ENCODE measurements at places on chromosomes 5 and 9. TPM values are rescaled to one million over a fixed set of nuclear protein-coding genes. Genes with fewer than 3 reads are reported as not detected.
A peak's percentile ranks its signal among the peaks of the same experiment; 100 is the strongest.

Gene ROR2
- 1.6 TPM for total RNA-seq

GRCh38 chr5:150114102-150114641 lies 27.8 kb upstream of the CSF1R start:
- DNase-seq, result no peak

- DNase-seq, result no peak
Observed at GRCh38 chr9:36153746-36154145, 15.4 kb upstream of the CCIN start.

DNA sequence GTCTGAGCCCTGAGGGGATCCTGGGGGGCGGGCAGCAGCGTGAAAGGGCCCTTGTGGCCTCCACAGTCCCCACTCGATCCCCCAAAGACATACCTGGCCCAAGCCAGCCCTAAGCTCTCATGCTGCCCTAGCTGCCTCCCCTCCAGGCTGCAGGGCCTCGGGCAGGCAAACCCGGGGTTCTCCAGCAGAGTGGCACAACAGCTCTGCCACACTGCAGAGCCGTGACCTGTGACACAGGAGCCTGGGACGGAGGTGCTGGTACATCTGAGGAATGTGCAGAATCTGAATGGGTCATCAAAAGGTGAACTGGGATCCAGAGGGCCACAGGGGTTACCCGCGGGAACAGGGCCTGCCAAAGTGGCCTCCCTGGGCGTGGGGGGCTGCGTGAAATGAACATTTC lies 163.2 kb downstream of the DAB2IP start:
- DNase-seq, result no peak

GRCh38 chr5:135105105-135105484 lies 71.1 kb upstream of the PITX1 start:
- no peak for DNase-seq

Gene CNTNAP3
- total RNA-seq, result not detected

DNA sequence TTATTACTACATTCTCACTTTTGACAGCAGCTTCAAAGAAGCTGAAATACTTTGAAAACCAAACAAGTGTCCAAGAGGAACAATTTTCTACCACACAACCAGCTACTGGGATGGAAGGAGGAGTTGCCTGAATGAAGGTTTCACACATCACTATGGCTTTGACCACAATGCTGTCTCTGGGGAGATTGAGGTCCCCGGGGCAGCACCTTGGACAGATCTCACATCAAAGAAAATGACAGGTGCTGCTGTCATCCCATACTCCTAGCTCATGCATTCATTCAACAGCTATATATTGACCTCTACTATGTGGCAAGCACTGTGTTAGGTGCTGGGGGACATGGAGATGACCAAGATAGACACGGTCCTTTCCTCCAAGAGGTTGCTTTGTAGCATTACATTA lies 233.2 kb upstream of the RASEF start:
- no peak for DNase-seq

DNA sequence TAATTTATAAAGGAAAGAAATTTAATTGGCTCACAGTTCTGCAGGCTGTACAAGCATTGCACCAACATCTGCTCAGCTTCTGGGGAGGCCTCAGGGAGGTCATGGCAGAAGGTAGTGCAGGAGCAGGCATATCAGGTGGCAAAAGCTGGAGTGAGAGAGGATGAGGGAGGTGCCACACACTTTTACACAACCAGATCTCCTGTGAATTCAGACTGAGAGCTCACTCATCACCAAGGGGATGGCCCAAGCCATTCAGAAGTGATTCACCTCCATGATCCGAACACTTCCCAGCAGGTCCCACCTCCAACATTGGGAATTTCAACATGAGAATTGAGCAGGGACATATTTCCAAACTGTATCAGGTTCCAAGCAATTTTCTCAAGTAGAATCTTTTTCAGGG lies 84.7 kb upstream of the BRINP1 start:
- DNase-seq, result no peak

Gene PPP3R2
- not detected for total RNA-seq

GRCh38 chr9:129946246-129946995 lies 96.6 kb downstream of the FNBP1 start:
- DNase-seq, result no peak

- DNase-seq, result no peak
Observed at GRCh38 chr5:157570531-157571200, 4.9 kb downstream of the ADAM19 start.

Gene MLLT3
- 33.8 TPM for total RNA-seq

DNA sequence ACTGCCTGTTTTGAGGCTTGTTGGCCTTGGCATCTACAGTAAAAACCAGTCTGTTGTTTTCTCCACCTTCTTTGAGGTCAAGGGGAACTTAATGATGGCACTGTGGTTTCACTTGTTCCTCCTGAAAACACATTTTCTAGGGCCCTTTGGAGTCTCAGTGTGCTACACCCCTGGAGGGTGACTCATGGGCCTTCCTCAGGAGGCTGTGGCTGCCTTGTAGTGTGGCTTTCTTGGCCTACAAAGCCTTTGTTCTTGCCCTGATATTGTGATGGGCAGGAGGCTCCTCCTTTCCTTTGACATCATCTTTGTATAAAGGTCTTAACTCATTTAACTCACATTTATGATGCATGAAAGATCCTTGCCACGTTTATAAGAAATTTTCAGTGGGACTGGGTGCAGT lies 56.3 kb upstream of the GPBP1 start:
- peak; percentile 70 for DNase-seq

- no peak for DNase-seq
Observed at GRCh38 chr9:90107726-90108655, 503.2 kb downstream of the GADD45G start.

- DNase-seq, result no peak
Observed at GRCh38 chr5:83281658-83282057, 189.9 kb upstream of the VCAN start.

GRCh38 chr5:31825518-31826068 lies 186.7 kb downstream of the PDZD2 start:
- DNase-seq, result peak; percentile 5

Gene ADAMTS2
- not detected for total RNA-seq

DNA sequence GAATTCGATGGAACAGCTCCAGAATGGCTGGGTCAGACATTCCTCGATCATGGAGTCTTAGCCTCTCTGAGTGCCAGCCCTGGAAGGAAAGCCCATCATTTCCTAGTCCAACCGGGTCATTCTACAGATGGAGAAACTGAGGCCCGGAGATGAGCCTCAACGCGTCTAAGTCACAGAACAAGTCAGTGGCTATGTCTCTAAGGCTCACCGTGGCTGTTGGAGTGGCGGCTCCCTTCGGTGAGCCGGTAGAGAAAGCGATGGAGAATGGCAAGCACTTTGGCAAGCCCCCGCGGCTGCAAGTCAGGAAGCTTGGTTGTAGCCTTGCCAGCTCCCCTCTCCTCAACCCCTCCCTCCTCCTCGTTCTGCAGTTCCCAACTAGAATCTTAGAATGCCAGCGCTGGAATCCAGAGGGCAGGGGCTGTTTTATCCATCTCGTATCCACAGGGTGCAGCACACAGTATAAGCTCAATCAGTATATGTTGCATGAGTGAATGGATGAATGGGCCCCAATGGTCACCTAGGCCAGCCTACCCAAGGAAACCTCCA lies 438 bp upstream of the ARSI start:
- no peak for DNase-seq

Gene RAB14
- total RNA-seq, result 69.3 TPM

Gene SPINK1
- total RNA-seq, result not detected

Gene ADRB2
- total RNA-seq, result 0.83 TPM

Gene CAMK2A
- total RNA-seq, result not detected

- DNase-seq, result peak; percentile 58
Observed at GRCh38 chr5:146751781-146752401, 126.7 kb downstream of the PPP2R2B start.

Gene CDH6
- not detected for total RNA-seq

- no peak for DNase-seq
Observed at GRCh38 chr9:103625161-103625804, 468.8 kb upstream of the SMC2 start.

Gene OTP
- total RNA-seq, result not detected

- DNase-seq, result no peak
Observed at GRCh38 chr5:153515301-153515700, 24.8 kb downstream of the GRIA1 start.

- peak; percentile 63 for DNase-seq
Observed at GRCh38 chr5:40486437-40487275, 193.1 kb upstream of the PTGER4 start.

Gene ADAMTS13
- total RNA-seq, result 1.2 TPM

- DNase-seq, result no peak
Observed at GRCh38 chr9:95715868-95716435, 159.5 kb upstream of the ERCC6L2 start.

GRCh38 chr9:112772215-112772509 lies 21.6 kb downstream of the SNX30 start:
- no peak for DNase-seq

Gene CDH9
- not detected for total RNA-seq

- no peak for DNase-seq
Observed at GRCh38 chr9:136352682-136353081, 10.9 kb downstream of the DNLZ start.

Gene NFIB
- not detected for total RNA-seq

GRCh38 chr5:133565993-133566392 lies 46.3 kb downstream of the FSTL4 start:
- no peak for DNase-seq

Gene GHR
- total RNA-seq, result not detected

Gene GDA
- total RNA-seq, result not detected

DNA sequence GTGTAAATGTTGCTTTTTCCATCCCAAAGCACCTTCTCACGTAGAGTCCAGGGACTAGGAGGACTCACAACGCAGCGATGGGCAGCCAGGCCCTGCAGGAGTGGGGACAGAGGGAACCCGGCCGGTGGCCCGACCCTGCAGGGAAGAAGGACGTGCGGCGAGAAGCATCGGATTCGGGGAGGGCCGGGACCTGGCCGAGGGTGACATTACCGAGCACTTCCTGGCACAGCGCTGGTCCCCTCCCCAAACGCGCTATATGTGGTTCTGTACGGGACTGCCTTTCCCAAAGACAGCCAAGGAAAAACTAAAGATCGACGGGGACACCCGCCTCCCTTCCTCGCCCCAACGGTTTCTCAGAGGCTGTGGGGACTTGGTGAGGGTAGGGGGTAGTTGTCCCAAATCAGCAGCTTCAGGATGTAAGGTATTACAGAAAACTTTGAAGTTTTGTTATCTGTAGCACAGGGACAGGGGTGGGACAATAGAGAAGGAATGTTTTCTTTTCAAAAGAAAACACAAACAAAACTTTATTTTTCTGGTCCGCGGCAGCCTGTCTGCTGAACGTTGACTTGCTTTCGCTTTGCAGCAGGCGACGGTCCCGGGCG lies 887 bp upstream of the MAP3K1 start:
- no peak for DNase-seq

- no peak for DNase-seq
Observed at GRCh38 chr5:145887976-145888574, 15.3 kb upstream of the GRXCR2 start.

Gene SLC46A2
- total RNA-seq, result not detected

GRCh38 chr9:134379831-134380365 lies 53.6 kb downstream of the RXRA start:
- no peak for DNase-seq

DNA sequence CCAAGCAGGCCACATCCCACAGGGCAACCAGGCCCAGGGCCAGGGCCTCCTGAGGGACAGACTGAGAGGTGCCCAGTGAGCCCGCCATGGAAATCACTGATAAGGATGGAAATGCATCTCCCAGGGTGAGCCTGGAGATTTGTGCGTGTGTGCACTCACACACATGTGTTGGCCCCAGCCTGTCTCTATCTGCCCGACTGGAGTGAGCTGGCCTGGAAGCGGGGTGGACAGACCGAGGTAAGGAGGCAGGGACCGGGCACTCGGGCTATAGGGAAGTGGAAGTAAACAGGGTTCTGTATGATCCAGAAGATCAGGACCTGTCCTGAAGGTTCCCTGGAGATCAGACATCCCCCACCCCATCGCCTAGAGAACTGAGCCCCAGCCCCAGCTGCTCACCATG lies 17.4 kb downstream of the GFI1B start:
- DNase-seq, result no peak

- DNase-seq, result no peak
Observed at GRCh38 chr9:132069046-132069898, 10.4 kb downstream of the MED27 start.

GRCh38 chr5:139884144-139884543 lies 88.5 kb downstream of the PSD2 start:
- DNase-seq, result no peak

- no peak for DNase-seq
Observed at GRCh38 chr9:124725068-124725452, 46.1 kb downstream of the NR6A1 start.

DNA sequence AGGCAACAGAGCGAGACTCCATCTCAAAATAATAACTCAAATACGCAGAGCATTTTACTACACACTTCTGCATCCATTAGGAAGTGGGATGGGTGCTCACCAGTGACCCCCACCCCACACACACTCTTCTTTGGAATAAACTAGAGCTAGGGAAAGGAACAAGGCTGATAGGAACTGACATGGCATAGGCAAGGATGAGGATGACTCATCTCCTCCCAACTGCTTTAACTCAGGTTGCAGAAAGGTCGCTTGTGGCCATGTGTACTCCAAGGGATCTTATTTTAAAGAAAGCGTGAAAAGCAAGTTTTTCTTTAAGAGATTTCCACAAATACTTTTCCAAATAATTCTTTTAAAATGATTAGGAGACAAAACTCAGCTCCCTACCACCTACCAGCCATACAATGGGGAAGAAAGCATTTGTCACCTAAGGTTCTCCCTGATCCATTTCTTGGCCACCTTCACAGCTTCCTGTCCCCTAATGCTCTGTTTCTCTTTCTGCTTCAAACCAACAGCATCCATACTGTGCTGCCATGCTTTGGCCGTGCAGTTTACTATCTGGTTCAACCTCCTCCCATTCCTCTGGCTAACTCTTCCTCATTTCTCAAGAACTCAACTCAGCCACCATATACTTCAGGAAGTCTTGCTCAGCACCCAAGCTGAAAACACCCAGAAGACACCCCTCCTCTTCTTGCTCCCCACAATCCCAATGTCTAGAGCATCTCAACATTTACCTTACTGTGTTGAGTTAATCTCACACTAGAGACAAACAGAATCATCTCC lies 211.9 kb downstream of the ACTL7B start:
- DNase-seq, result no peak

GRCh38 chr5:150376799-150377771 lies 19.6 kb downstream of the TCOF1 start:
- DNase-seq, result no peak

- no peak for DNase-seq
Observed at GRCh38 chr9:123062351-123063176, 29.1 kb downstream of the GPR21 start.

- DNase-seq, result no peak
Observed at GRCh38 chr9:112112941-112113681, 62.0 kb downstream of the SUSD1 start.

Data from activated T-helper 1 cell treated with anti-CD3 and anti-CD28 coated beads, Interleukin-12 subunit alpha, Interleukin-12 subunit beta, Interleukin-2, Interleukin-4 antibody, amounts not matched to agents 30 ng/mL and 10 ng/mL and 1 ng/mL, durations not matched to agents 14 hours and 24 hours and 36 hours (primary cell).